ENCODE measurements at places on chromosomes 13 and 19.
A peak's percentile ranks its signal among the peaks of the same experiment; 100 is the strongest.

GRCh38 chr13:36858290-36858689 lies 39.3 kb downstream of the RFXAP start:
- peak; percentile 45 for DNase-seq

- DNase-seq = no peak
These were observed 111.2 kb upstream of the MBNL2 start for GRCh38 chr13:97110936-97111335.

DNA sequence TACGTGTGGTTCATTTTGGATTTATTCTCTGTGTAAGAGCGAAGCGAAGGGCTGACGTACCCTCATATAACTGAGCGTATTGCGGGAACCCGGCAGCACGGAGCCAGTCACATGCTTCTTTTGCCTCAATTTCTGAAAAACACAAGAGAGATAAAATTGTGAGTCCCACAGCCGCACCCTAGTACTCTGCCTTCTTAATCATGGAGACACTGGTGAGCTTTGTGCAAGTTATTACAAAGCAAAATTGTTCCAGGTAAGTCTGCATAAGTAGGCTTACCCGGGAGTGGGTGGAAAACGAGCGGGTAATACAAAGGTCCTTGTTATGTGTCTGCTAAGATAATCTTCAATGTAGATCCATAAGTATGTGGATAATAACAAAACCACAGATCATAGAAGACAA lies 118.1 kb downstream of the STARD13 start:
- DNase-seq = no peak

DNA sequence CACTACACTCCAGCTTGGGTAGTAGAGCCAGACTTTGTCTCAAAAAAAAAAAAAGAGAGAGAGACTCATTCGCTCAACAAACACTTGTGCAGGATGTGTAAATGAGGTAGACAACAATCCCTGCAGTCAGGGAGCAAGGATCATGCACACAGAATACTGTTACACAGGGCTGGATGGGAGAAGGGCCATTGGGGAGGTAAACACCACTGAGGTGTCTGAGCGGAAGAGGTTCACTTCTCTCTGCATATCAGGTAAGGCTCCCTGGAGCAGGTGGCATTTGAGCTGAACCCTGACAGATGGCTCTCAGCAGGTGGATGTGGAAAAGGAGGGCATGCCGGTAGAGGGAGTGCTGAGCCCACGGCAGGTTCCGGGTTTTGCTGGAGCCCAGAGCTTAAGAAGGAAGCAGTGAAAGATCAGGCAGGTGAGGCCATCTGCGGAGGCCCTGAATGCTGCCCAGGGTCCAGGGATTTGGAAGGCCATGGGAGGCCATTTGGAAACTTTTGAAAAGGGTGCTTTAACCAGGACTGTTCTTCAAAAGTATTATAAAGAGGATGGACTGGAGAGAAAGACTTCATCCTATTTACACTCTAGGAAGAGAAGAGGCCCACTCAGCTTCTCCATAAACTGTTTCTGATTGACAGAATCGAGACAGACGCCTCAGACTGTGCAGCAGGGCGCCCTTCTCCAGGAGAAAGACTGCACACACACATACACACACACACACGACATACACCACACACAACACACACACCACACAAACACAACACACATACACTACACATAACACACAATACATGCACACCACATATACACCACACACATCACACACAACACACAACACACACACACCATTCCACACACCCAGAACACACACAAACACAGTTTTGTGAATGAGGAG lies 199.4 kb downstream of the USP12 start:
- DNase-seq = peak; percentile 76

GRCh38 chr19:28519952-28520861 lies 692.7 kb downstream of the UQCRFS1 start:
- DNase-seq = peak; percentile 51

GRCh38 chr13:37226971-37227370 lies 121.5 kb upstream of the CSNK1A1L start:
- no peak for DNase-seq

DNA sequence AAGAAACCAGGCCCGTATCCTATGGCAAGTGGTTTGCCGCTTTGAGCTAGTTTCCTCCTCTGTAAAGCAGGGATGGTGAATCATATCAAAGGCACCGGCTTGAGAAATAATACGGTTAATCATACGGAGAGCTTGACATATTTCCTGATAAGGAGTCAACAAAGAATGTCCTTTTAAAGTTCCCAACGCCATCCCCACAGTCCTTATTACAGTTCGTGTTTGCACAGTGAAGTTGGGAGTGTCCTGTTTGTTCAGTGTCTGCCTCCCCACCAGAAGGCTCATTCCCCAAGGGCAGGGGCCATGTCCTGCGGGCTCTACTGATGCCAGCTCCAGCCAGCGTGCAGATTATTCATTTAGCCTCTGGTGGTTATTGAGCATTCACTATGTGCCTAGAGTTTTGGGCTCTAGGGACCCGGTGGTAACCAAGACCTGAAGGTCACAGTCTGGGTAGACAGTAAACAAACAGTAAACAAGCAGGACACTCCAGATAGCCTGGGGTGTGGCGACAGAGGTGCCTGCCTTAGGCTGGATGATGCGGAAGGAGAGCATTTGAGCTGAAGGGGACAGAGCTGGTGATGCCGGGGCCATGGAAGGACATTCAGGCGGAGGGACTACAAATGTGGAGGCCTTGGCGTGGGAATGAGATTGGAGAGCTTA lies 6.3 kb downstream of the GRAMD1A start:
- no peak for DNase-seq

- no peak for DNase-seq
These were observed 607 bp downstream of the ANGPTL8 start for GRCh38 chr19:11240008-11240444.

- DNase-seq = peak; percentile 75
These were observed 11.4 kb downstream of the NDUFA11 start for GRCh38 chr19:5891938-5892771.

- DNase-seq = no peak
These were observed 104.4 kb upstream of the CSNK1A1L start for GRCh38 chr13:37209621-37210580.

DNA sequence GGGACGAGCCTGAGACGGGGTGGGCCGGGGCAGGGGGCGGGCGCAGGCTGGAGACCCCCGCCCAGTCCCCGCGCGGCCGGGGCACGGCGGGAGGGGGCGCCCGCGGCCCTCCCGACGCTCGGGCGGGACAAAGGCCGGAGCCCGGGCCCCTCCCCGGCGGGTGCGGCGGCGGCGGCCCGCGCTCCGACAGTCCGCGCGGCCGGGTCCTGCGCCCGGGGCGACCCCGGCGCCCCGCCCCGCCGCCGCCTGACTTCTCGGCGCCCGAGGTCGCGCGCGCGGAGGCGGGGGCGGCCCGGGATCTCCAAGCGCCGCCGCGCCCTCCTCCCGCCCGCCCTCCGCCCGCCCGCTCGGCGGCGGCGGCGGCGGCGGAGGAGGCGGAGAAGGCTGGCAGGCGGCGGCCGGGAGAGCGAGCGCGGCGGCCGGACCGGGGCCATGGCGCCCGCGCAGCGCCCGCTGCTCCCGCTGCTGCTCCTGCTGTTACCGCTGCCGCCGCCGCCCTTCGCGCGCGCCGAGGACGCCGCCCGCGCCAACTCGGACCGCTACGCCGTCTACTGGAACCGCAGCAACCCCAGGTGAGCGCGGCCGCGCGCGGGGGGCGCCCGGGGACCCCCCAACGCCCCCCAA lies at the start of gene EFNA2:
EFNA2 (plus strand) TSS at position 137 of the 624 bp plus-strand sequence; CDS start at position 433, 296 bp downstream.
- DNase-seq = no peak

DNA sequence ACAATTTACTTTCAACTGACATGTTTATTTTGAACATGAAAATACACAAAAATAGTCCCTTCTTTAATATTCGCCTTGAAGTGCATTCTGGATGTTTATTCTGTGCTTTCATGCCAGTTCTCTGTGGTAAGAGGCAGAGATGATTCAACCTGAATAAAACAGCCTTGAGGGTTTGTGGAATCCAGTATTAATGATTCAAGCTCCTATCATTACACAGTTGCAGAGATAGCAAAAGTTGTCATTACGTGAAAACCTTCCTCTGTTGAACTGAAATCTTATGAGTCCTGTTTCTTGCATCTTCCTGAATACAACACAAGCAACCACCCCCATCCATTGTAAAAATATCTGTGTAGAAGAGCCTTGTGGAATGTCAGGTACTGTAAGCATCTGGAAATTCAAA lies 142.3 kb upstream of the HTR2A start:
- no peak for DNase-seq

DNA sequence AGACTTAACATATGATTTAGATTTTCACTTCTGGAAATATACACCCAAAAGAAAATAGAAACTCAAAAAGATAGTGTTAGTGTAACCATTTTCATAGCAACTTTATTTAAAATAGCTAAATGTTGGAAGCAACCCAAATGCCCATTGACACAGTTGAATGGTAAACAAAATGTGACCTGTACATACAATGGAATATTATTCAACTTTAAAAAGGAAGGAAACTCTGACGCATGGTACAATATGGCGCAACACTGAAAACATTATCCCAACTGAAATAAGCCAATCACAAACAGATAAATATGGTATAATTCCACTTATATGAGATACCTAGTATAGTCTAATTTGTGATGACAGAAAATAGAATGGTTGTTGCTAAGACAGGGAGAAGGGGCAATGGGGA lies 1456.1 kb upstream of the MIR17HG start:
- DNase-seq = no peak

GRCh38 chr19:47124937-47125668 lies 5.5 kb upstream of the SAE1 start:
- DNase-seq = peak; percentile 83

DNA sequence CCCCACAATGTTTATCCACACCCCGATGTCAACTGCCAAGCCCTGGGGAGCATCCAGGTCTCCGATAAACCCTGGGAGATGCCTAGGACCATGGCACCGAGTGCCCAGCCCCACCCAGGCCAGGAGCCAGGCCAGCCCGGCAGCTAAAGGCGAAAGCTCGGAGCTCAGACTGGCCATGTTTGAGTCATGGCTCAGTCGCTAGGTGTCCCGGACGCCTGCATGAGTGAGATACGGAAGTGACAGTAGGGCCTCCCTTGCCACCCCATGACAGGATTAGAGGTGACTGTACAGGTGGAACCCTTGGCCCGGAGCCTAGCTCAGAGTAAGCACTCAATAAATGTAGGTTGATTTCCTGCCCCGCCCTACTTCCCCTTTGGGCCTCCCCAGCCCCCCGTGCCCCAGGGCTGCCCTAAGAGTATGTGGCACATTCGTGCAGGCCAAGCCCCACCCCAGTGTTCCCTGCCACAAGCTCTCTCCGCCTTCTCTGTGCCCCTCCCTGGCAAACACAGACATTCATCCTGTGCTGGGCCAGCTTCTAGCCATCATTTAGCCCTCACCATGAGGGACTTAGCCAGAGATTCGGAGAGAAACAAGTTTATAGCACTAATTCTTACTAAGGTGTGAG lies 5.8 kb upstream of the TPM4 start:
- no peak for DNase-seq

- no peak for DNase-seq
These were observed 42.6 kb downstream of the B3GLCT start for GRCh38 chr13:31242367-31242766.

- DNase-seq = no peak
These were observed 1362.2 kb downstream of the OLFM4 start for GRCh38 chr13:54390841-54391240.

GRCh38 chr19:10286803-10287737 lies at the start of gene ICAM4:
Gene ICAM4, plus strand, starts transcription at chr19:10286955. Its CDS starts 58 bp downstream, at chr19:10287013.
- DNase-seq = peak; percentile 53

- peak; percentile 88 for DNase-seq
These were observed 6.6 kb upstream of the EML2 start for GRCh38 chr19:45645631-45646344.

GRCh38 chr19:53898636-53899341 lies 10.3 kb upstream of the CACNG7 start:
- peak; percentile 98 for DNase-seq

- DNase-seq = no peak
These were observed 332.6 kb upstream of the DACH1 start for GRCh38 chr13:72199640-72200039.

DNA sequence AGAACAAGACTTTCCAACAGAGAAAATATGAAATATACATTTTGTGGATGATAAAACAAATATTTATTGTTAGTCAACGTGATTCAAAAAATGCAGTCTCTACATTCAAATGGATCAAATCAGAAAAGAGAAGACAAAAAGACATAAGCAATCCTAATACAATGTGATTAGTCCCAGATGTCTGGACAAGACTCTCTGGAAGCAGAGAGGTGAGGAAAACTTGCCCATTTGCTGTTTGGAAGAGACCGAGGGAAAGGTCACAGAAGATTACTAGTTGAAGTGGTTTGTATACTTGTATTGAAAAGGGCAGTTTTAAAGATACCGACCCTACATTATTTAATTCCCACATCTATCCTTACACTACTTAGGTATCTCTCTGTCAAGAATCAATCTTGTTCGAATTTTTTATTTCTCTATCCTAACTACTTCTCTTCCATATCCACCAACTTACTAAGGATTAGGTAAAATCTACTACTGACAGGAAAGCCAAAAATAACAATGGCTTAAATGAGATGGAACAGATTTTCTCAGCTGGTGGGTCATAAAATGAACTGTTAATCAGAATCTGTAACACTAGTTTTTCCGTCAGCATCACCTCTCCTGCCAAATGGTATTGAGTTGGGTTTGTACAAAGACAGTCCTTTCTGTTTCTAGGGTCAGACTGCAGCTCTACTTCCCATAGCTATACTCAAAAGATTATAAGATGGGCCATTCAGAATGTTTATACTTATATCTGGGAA lies 497.1 kb downstream of the DCT start:
- no peak for DNase-seq

DNA sequence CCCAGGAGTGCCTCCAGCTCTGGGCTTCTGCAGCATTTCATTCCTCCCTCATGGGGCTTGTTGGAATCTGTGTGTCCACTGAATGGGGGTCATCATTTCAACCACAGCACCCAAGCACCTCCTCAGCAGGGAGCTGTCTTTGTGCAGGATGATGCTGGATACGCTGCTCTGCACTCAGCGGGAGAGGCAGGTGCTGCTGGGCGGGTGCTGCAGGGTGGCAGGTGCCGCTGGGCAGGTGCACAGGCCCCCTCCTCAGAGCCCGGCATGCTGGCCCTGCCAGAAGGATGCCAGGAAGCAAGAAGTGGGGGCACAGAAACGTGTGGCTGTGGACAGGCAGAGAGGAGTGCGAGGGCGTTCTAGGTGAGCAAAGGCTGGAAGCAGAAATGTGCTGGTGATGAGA lies 121.8 kb upstream of the VSTM2B start:
- no peak for DNase-seq

- DNase-seq = no peak
These were observed 2.7 kb downstream of the COQ8B start for GRCh38 chr19:40713939-40714338.

GRCh38 chr13:27339299-27339698 lies 68.7 kb downstream of the RASL11A start:
- peak; percentile 84 for DNase-seq

- DNase-seq = peak; percentile 83
These were observed 43.8 kb downstream of the ZNRF4 start for GRCh38 chr19:5498830-5499550.

DNA sequence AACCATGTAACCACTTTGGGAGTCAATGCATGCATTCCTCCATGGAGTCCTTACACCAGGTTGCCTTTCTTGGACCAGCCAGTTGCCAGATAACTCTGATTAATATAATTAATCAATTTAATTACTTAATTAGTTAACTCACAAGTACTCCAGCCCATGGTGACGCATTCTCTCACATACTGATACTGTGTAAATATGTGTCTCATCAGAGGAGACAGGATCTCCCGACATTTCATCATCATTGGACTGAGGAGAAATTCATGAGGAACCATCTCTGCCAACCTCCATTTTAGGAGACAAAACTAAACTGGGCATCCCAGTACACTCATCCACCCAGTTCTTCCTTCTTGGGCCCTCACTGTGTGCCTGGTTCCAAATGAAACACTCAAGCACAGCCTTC lies 6.5 kb upstream of the CASP14 start:
- DNase-seq = no peak

Measured in ELF-1 (cell line).